ENCODE measurements at places on chromosomes 16 and 17.

DNA sequence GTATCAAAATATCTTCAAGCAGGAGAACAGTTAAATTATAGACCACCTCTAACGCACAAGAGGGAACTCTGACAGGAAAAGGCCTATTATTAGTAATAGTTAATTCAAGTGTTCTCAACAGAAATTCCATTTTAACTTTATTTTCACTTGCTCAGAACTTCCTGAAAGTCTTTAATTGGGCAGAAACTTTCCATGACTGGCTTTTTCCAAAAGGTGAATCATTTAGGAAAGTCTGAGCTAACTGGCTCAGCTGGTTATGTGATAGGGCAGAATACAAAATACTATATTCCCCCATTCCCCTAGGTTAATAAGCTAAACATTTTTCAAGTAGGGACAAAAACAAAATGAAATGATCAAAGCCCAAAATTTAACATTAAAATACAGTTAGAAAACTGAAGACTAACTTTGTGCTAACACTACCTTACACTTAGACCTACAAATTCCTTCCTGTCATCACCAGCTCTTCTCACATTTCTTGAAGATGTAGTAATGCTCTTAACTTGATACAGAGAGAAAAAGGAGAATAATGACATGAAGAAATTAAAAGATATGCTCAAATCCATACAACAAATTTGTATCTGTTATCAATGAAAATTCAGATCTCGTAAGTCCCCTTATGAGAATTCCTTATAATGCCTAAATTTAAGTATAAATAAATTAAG is 31.0 kb downstream of the CFDP1 start:
- DNase-seq, result no peak

DNA sequence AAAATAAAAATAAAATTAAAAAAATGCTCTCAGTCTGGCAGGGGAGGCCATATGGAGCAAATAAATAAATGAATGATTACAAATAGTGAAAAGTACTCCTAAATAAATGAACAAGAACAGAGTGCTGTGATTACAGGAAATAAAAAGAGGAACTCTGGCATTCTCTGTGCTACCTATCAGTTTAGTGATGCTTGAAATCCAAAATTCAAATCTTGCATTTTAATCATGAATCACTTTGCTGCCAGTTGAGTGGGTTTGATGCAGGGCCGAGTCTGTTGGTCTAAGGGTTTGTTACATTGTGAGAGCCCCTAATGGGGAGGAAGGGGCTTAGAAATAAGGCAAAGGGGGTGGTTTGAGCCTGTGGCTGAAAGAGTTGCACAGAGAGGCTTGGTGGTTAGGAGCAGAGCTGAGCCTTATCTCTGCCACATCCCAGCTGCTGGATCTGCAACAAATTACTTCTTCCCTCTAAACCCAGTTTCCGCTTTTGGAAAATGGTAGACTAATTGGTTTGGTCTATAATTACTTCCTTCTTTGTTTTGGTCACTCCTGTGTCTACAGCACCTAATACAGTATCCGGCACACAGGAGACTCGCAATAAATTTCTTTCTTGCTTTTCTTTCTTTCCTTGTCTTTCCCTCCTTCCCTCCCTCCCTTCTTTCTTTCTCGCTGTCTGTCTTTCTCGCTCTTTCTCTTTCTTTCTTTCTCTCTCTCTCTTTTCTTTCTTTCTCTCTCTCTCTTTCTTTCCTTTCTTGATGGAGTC is 6.3 kb upstream of the ABCC1 start:
- no peak for DNase-seq

DNA sequence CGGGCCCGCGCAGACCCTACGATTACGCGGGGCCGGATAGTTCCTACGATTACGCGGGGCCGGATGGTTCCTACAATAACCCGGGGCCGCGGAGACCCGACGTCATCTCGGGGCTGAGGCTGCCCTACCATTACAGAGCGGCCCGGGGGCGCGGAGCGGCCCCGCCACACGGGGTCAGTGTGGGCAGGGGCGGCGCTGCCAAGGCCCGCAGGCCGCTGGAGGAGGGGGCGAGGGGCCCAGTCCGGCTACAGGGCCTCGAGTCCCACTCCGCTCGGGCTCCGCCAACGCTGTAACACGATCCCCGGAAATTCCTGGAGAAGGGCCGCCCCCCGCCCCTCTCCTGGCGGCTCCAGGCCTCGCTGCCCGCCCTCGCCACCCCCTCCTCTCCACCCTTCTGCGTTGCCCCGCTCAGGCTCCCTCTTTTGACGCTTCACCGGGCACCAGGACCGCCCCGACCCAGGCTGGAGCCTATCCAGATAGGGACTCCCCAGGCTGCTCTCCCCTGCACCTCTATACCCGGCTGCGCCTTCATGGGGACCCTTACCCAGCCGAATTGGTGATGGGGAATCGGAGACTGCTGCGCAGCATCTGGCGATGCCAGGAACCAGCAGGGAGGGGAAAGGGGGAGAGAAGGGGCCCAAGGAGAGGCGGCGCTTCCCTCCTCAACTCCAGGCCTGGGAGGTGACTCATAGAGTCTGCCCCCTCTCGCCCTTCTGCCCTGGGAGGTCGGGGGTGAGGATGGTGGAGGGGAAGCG is at the start of gene RAB34:
TSS of gene RAB34 (minus strand) at position 291 of the 755 bp plus-strand sequence. CDS start 602 bp downstream, outside the sequence.
- DNase-seq, result no peak

DNA sequence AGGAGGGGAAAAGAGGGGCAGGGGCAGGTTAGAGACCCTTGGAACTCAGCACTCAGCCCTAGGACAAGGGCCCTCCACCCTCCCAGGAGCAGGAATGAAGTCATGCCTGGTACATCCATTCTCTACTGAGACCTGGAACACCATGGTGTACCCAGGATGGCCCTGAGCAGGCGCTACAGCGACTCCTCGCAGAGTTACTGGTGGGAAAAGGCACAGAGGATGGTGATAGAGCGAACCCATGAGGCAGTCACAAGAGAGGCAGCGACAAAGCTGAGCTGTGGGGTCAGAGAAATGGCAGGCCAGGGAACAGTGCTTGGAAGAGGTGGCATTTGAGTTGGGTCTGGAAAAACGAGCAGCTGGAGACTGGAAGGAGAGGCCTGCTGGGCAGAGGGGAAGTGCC is 37.5 kb downstream of the SRCIN1 start:
- DNase-seq, result no peak

- no peak for DNase-seq
Observed at GRCh38 chr17:49715216-49715615, 7.5 kb upstream of the SLC35B1 start.
